ENCODE measurements at places on chromosomes 1 and 21.

- DNase-seq: no peak
Measured at GRCh38 chr1:234927312-234927970, 201.2 kb downstream of the TOMM20 start.

- no peak for DNase-seq
Measured at GRCh38 chr21:38721958-38722357, 83.8 kb upstream of the ETS2 start.

GRCh38 chr1:246640747-246641146 is 74.5 kb downstream of the CNST start:
- DNase-seq: no peak

DNA sequence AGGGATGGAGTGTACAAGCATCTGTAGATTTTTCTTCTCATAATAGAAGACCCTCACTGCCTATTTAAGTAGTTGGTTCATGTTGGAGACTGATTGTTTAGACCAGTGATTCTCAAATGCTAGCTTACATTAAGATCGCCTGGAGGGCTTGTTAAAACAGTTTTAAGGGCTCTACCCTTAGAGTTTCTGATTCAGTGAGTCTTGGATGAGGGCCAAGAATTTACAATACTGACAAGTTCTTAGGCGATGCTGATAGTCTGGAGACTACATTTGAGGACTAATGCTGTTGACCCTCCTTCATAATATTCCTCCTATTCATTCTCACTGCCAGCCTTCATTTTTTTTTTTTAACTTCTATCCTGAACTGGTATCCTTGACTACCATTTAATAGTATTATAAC is 15.2 kb upstream of the AGO3 start:
- DNase-seq: no peak

GRCh38 chr1:4770713-4771112 is 116.3 kb downstream of the AJAP1 start:
- DNase-seq: no peak

DNA sequence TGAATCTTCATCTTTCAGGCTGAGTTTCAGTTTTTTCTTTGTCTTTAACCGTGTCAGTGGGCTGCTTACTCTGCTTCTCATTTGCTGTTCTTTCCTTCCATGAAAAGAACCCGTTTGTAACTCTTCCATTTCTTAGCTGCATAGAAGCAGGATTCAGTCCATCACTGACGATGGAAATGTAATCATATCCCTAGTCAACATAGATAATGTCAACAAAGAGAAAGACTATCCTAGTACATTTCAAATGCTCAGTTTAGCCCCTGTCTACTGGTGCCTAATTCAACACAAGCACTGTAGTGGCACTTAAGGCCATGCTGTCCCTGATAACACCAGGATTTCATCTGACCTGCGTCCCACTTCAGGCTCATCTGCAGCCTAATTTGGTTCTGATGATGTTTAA is 376 bp downstream of the GBP1 start:
- no peak for DNase-seq

- peak; percentile 46 for DNase-seq
Measured at GRCh38 chr1:42935971-42936308, 22.7 kb downstream of the SLC2A1 start.

DNA sequence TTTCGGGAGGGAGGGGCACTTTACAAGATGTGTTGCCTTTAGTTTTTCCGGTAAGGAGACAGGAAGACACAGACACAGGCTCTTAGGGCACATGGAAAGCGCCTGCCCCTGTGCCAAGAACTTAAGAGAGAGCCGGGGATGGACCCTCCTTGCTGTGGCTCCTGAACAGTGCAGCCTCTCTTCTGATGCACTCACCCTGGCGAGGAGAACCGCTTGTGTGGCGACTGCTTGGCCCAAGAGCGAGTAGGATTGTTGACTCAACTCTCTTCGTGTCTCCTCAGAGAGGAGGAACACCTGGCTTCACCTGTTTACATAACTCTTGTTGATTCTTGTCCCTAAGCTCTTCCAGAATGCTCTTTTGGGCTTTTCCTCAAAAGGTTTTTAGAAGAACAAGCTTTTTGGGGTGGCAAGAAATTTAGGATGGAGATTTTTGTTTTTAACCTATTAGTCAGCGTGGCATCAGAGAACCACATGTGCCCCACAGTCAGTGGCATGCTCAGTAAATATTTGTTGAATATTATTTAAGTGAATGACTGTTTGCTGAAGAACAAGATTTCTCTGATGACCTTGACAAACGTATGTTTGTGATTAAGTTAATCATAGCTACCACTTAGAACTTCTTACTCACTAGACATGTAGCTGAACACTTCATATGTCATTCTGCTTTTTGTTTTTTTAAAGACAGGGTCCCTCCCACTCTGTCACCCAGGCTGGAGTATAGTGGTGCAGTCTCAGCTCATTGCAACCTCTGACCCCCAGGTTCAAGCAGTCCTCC is 60.6 kb downstream of the NFIA start:
- DNase-seq: no peak

GRCh38 chr21:41616031-41616591 is 108.2 kb upstream of the TMPRSS2 start:
- no peak for DNase-seq

GRCh38 chr1:17259233-17259873 is 10.5 kb downstream of the PADI3 start:
- no peak for DNase-seq

DNA sequence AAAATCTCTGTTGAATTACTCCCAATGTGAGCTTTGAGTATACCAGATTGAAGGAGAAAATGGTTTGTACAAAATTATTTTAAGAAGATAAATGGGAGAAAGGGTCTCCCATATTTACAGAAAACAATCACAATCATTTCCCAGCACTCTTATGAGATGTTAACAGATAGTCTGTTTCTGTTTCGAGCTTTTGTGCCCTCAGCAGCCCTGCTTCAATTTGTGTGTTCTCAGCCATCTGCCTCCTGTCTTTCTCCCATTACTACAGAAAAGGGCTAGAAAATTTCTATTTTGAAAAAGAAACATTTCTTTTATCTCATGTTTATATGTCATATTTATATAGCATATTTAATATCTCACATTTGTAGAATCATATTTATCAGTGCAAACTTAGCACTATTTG is 498.4 kb downstream of the TTLL7 start:
- DNase-seq: no peak

DNA sequence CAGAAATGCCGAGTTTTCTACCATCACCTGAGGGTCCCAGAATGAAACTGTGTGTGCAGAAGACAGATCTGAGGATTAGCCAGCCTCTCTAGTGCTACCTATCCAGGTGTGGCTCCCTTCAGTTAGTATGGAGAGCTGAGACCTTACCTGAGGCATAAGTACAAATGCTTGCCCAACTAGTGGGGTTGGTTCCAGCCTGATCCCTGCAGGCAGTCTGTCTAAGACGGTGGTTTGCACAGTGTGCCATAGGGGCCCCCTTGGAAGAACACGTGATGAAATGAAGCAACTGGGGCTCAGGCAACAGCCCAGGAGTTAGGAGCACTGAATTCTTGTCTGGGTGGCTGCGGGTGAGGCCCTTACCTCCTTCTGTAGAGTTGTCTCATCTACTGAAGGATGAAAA is 15.6 kb downstream of the S100A7A start:
- no peak for DNase-seq

- DNase-seq: no peak
Measured at GRCh38 chr1:234840843-234841242, 230.9 kb upstream of the IRF2BP2 start.

DNA sequence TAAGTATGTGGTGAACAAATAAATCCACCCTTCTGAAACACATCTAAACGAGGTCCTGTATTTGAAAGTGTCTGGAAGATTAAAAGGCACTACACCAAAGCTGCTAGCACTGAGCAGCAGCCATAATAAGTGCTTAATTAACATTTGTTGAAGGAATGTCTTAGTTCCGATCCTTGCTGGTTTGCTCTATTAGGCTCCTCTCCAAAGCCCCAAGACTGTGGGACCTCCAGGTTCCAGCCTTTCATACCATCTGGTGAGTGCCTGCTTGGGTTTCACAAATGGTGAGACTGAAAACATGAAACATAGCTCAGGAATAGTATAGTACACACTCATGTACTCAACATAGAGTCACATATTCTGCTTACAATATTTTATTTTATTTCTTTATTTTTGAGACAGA is 640 bp upstream of the CYP2J2 start:
- no peak for DNase-seq

DNA sequence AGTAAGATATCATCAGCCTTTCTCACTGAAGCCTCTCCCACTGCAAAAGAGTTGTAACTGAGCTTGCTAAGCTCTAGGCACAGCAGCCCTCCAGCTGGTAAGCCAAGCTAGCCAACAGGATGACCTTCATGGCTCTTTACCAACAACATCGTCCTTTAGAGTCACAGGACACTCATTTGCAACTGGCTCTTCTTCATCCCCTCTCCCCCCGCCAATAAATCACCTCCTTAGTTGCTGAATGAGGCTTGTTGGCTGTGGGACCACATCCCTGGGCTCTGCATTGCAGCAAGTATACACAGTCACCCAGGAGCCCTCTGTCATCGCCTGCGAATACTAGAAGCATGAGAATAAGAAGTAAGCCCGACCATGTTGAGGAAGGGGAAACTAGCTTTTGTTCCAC is 16.0 kb upstream of the ZNF697 start:
- no peak for DNase-seq

- DNase-seq: no peak
Measured at GRCh38 chr1:88311265-88311664, 372.8 kb upstream of the PKN2 start.

DNA sequence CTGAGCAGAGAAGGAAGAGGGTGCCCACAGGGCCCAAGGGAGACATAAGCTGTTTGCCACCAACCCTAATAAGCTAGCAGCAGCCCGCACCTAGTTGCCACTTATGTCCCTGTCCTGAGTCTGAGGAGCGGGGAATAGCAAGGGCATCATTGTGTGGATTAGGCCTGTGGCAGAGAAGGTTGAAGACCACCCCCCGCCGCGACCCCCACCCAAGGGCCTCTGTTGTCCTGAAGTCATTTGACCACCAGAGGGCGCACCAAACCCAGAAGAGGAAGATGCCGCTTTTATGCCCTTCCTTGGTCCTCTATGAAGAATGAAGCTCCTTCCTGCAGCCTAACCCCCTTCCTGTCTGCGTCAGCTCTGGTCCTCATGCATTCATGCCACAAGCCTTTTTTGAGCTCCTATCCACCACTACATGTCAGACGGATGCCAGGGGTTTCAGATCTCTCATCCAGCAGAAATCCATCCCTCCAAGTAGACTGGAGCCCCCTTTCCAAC is 16.6 kb downstream of the RHBG start:
- DNase-seq: peak; percentile 67

DNA sequence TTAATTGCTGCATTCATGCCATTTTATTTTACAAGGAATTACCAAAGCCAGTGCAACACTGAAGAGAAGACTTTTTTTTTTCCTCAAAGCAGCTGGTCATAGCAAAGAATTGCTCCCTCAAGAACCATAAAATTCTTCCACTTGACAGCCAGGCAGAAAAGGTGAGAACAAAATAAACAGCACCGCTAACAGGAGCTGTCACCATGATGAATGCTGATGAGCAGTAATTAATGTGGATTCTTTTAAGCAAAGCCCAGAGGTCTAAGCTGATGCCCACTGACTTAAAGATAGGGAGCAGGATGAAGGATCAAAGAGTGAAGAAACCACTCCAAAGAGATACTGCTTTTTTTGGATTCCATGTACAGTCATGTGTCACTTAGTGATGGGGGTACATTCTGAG is 428.4 kb downstream of the BRINP3 start:
- no peak for DNase-seq

DNA sequence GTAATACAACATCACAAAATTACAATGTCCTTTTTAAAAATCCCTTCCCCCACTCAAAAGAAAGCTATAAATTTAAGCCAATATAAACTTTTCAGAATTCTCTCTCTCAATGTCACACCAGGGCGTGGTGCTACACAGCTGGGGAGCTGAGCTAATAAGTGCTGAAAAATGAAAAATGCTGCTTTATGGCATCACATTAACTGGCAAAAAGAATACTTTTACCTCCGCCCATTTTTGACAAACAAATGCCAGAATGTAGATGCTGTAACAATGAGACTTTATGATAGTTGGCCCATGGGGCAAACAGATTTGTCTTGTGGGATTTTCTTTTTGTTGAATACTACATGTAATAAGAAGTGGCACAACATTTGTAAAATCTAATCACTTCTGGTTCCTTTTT is 12.7 kb upstream of the LYPLAL1 start:
- no peak for DNase-seq

- no peak for DNase-seq
Measured at GRCh38 chr1:229574679-229575442, 16.4 kb upstream of the ABCB10 start.

DNA sequence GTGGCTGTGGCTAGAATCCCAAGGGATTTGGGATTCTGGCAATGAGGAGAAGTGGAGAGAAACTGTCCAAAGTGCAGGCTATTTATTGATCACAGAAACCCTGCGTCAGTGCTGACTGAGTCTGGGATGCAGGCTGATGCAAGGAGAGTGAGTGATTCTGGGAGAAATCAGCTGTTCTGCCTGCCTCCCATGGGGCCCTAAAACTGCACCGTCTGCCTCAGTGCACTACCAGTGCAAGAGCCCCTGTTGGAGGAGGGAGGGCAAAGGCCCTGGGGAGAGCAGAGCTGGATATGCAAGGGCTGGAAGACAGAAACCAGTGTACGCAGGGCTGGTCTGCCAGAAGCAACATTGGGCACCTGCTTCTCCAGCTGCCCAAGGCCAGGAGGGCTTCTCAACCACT is 42.6 kb downstream of the C1orf198 start:
- peak; percentile 11 for DNase-seq

- peak; percentile 97 for DNase-seq
Measured at GRCh38 chr1:155061381-155062150, 2.0 kb upstream of the EFNA4 start.

GRCh38 chr1:201731142-201731541 is 97.8 kb upstream of the IPO9 start:
- DNase-seq: no peak

- no peak for DNase-seq
Measured at GRCh38 chr1:6037338-6037762, 8.3 kb upstream of the KCNAB2 start.

DNA sequence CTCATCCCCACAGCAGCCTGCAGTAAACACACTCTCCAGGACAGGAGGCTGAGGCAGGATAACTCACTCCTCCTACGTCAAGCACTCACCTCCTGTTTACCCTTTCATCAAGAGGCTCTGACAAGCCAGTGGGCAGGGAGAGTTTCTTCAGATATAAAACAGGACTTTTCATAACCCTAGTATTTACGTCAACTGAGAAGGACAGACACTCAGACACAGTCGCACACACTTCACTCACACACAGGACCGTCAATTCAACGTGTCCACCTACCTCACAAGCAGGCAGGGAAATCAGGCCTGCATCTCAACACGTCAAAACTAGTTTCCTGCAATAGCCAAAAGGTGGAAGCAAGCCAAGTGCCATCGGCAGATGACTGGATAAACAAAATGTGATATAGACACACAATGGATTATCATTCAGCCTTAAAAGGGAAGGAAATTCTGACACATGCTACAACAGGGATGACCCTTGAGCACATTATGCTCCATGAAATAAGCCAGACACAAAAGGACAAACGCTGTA is 48.6 kb downstream of the ITPKB start:
- no peak for DNase-seq

GRCh38 chr1:43998000-43998378 is 6.6 kb downstream of the CCDC24 start:
- no peak for DNase-seq
